NCI-H524 treated with DMSO at 0.1 percent for 48 hours (cell line): ENCODE measurements at places on chromosomes 11 and 22.

- DNase-seq: no peak
These were observed 205.4 kb upstream of the SNX19 start for GRCh38 chr11:131121426-131122333.

DNA sequence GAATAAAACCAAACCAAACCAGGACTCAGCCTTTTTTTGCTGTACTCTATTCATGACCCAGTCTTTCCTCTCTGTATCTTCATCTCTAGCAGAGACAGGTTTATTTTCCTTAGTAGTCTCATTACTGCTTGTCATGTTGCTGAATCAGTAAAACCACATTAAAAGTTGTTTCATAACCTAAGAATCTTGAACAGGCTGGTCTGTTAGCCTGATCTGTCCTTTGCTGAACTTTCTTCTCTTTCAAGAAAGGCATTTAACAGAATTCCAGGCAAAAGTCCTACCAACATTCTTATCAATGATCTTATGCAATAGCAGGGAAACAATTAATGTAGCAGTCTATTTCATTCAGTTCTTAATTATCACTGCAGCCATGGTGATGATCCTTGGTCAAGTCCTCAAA lies 197.7 kb downstream of the CASP12 start:
- no peak for DNase-seq

DNA sequence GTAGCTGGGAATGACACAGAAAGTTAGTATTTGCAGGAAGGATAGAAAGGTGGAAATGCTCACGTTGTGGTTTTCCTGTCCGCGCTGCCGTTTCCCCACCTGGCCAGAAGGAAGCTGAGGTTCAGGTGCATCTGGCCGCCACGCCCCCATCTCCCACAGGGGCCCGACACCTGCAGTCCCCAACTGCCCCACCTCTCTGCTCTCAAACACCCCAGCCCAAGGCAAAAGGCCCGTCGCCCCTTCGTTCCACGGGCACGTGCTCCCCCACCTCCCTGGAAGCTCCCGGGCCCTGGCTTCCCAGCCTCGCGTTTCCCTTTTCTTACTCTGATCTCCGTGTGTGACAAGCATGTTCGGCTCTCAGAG lies 985.1 kb downstream of the BRD1 start:
- no peak for DNase-seq

DNA sequence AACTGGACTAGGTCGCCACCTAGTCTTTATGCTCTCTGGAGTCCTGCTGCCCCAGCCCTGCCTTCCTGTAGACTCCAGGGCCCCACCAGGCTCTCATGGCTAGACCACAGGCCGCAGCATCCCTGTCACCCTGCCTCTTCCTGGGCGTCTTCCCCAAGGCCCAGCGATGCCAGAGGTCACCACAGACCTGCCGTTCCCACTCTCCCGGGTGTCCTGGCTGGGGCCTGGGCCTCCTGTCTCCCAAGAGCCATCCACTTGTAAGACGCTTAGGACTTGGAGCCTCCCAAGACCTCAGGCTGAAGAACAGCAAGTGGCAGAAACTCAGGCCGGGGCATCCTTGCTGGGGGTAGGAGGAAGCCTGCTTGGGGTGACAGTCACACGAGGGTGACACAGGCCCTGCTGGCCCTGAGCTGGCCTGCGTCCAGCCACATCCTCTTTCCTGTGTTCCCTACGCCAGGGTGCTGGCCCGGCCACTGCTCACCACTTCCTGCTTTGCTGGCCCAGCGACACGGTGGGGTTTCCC lies 2.0 kb upstream of the TCIRG1 start:
- DNase-seq: no peak

- no peak for DNase-seq
These were observed 325.7 kb upstream of the C11orf87 start for GRCh38 chr11:109096266-109096665.

DNA sequence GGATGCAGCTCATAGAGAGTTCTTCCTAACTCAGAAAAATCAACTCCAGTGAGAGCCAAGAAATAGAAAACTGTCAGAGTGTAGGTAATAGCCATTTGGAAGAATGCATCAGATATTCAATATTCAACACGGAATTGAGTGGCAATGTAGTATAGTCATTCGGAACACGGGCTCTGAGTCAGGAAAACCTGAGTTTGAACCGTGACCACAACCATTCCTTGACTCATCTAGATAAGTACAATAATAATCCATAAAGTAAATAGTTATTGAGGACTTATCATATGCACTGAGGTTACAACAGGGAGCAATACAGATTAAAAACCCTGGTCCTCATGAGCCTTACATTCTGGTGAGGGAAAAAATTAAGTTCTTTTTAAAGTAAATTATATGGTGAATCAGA lies 62.6 kb upstream of the PHF21A start:
- no peak for DNase-seq

- no peak for DNase-seq
These were observed at the start of gene SOX6 for GRCh38 chr11:16356057-16356760. Gene SOX6 (minus strand): TSS chr11:16356546. CDS start chr11:16341248, 15,298 bp downstream.

DNA sequence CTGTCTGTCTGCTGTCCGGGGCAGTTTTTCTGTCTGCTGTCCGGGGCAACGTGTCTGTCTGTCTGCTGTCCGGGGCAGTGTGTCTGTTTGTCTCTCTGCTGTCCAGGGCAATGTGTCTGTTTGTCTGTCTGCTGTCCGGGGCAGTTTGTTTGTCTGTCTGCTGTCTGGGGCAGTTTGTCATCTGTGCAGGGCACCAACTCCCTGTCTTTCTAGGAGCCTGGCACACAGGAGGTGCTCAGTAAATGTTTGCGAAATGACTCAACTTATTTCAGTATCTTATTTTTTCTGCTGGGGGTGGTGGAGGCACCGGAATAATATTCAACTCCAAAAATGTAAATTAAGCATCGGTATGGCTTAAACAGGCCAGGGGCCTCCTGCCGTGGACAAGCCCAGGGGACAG lies 12.0 kb upstream of the TTLL12 start:
- DNase-seq: no peak

GRCh38 chr11:350723-351255 lies 18.5 kb upstream of the B4GALNT4 start:
- no peak for DNase-seq

DNA sequence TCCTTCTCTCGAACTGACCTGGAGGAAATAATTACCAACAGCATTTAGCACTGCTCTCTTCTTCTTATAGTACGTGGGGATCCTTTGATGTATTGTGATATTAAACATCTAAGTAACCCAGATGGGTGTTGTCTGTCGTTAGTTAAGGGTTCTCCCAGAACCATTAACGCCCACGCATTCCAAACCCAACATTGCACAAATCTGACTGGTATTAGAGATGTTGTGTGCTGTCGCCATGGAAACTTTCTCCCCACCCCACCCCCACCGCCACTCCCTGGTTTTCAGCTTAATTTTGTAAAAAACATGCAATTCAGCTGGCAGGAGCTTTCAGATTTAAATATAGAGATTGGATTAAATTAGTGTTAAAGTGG lies 1495.2 kb downstream of the TBC1D22A start:
- no peak for DNase-seq

GRCh38 chr11:11296434-11296833 lies 56.6 kb downstream of the CSNK2A3 start:
- peak; percentile 95 for DNase-seq

- DNase-seq: no peak
These were observed 77.5 kb upstream of the PHOX2A start for GRCh38 chr11:72321381-72321996.

DNA sequence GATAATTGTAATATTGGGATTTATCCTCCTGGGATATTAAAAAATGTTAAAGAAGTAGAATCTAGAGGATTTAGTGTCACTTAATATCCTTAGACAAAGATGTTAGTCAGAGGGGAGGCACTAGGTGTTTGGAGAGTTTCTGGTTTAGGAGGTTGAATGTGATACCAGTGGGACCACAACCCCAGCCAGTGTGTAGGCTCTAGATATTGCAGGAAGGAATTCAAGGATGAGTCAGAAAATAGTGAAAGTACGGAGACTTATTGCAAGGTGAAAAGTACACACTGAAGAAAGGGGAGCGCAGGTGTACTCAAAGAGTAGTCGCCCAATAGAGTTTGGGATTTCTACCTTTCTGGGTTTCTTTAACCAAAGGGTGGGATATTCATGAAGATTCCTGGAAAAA lies 5.7 kb upstream of the TMEM41B start:
- no peak for DNase-seq

DNA sequence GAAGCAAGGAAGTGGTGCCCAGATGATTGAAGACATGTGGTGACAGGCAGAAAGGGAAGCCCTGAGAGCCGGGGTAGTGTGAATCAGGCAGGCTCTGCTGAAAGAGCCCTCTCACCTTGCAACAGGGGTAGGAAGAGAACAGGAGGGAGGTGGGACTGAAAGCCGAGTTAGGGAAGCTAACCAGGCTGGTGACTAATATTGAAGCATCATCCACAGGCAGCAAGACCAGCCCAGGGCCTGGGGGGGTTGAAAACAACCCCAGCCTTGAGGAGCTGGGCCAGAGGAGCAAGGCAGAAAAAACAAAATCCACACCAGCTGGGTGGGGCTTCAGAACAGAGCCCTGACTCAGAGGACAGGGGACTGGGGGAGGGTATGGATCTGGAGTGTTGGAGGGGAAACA lies 35.0 kb upstream of the CRTAM start:
- DNase-seq: no peak

DNA sequence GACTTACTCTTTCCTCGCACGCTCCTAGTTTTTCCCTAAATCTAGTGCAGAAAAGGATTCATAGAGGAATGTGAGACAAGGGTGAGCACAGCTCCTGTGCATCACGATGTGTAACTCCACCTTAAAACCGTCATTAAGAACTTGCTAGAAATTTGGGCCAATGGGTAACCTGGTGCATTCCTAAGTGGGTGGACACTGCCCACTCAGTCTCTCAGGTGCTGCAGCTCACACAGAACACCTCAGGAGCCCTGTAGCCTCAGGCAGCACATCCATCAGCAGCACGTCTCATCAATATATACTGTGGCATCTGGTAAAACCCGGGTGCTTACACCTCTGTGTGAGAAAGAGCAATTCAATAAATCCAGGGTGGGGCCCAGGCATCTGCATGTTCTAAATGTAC lies 12.4 kb downstream of the POU2AF3 start:
- no peak for DNase-seq

DNA sequence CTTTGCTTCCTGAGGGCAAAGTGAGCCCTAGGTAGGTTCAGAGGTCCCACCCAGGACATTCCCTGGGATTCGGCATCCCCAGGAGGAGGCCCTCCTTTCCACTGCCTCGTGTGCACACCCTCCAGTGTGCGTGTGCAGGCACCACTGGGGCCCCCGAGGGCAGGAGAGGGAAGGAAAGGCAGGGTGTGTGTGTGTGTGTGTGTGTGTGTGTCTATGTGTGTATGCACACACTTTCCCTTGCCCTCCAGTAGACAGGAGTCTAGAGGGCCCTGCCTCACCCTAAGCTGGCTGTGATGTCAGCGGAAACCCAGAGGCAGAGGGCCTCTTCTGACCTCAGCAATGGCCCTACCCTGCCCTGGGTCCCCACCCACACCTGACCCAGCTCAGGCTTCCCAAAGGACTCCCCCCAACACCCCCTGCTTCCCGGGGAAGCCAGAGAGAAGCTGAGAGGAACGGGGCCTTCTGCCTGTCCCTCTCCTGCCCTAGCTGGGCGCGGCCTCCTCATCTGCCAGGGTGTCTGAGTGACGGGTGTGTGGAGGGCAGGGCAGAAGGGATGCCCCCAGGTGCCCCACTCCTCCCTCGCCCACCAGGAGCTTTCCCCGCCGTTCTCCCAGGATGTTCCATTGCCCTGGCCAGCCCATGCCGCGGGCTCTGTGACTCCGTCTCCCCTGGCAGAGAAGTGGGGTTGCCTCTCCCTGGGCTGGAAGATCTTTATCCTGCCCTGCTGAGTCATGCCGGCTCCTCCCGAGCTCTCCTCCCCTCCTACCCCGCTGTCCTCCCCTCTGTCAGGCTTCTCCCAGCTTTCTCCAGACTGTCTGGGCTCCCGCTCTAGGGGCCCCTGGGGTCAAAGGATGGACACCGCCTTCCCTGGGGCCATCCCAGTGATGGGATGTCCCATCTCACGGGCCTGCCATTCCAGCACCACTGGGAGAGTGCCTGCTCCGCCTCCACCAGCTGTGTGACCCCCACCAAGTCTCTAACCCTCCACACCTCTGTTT lies 6.0 kb upstream of the CLCF1 start:
- DNase-seq: no peak

DNA sequence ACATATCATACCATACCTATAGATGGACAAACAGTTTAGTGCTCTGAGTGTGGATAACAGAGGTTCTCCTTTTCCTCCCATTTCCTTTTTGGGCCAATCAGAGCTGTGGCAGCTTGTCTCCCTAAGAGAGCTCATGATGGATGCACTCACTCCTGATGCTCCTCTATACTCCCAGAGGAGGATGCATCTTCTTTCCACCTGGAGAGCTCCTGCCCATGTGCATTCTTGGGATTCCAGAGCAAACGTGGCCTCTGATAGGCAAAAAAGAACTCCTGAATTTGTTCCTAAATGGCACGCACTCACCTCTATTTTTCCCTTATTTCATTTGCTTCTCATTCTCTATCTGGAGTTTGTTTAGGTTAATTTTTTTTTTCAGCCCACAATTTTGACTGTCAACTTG lies 2.9 kb downstream of the MRGPRX3 start:
- DNase-seq: no peak

DNA sequence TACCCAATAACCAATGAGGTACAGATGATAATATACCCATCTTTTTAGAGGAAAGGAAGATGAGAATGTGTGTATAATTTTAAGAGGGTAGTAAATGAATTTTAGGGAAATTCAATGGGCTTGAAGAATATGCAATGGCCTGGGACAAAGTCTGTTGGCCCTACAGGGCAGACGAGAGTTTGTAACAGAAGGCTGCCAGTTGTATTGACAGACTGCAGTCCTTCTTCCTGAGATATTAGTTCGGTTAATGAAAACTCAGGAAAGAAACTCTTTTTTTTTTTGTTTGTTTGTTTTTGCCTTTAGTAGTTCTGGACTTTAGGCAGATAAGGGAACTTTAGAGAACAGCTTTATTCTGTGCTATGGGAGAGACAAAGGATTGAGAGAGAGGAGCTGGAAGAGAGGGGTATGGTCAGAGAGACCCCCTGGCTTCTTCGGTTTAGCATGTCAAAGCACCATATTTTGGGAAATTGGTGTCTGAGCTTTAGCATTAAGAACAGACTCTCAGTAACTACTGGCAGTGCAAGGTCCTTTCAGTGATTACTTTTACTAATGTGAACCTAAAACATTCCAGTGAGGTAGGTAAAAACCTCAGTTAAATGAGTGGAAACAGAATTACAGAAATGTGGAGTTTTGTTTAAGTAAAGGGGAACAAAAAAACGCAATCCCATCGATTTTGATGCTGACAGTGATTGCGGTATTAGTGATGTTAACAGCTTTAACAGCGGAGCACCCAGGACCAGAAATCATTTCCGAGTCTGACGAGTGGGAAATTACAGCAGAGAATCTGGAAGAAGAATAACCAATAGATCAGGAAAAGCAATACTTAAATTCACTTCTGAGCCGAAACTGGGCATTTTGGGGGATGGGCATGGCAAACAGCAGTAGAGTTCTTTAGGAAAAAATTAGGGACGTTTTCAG lies 644 bp upstream of the NAALAD2 start:
- DNase-seq: no peak

DNA sequence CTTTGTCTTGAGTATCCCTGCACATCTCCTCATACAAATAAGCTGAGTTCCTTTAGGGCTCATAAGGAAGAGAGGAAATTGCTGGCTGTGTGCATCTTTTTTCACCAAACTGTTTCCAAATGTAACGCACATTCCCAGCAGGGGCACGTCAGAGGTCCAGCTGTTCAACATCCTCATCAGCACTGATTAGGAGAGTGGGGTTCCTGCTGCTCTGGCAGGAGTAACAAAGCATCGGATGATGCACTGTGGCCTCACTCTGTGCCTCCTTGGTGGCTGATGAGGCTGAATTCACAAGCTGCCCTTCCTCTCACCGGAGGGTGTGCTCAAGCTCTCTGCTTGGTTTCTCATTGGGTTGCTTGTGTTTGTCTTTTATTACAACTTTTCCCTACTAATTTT lies 35.5 kb upstream of the SLC25A1 start:
- DNase-seq: no peak

- no peak for DNase-seq
These were observed 73.3 kb upstream of the ZBED5 start for GRCh38 chr11:10930972-10931760.
